ENCODE measurements at places on chromosomes 5 and 9.

GRCh38 chr5:72273547-72273946, 46.5 kb downstream of the MRPS27 start:
- no peak for DNase-seq

DNA sequence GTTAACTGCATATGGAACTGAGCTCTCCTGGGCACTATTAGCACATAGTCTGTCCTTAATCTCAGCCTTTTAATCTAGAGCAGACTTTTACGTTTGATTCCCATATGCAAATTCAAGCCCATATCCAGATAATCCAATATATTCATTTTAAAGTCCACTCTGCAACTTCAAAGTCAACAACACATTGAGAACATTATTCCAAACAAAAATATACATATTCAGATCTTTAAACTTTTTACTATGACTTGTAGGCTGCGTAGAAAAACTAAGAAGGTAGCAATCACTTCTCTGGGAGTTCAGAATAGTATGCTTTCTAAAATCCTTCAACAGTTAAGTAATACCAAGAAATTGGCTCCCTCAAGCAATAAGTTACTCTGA, 499.4 kb downstream of the SPATA31D1 start:
- DNase-seq = no peak

DNA sequence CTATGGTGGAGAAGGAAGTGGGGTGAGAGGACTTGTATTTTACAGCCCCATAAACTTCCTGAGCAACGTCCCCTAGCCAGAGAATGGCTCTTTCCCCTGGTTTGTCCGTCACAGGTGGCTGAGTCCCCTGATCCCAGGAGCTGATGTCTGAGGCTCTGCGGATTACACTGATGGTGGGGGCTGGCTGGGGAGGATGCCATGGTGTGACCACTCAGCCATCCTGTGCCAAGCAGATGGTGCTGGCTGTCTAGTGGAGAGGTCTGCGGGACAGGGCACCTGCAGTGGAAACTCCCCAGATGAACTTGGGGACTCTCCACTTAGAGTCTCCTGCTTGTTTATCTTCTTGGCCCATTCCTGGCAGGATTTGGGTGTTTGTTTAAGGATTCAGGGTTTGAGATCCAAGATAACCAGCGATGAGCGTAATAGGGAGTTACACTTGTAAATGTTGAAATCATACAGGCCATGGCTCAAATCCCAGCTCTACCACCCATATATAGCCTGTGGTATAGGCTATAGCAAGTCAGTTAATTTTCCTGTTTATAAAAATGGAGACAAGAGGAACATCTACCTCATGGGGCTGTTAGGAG, 4.7 kb upstream of the PTGS1 start:
- DNase-seq = no peak

GRCh38 chr9:136934277-136934676, 10.3 kb downstream of the FBXW5 start:
- no peak for DNase-seq

GRCh38 chr5:40603378-40603777, 76.3 kb upstream of the PTGER4 start:
- DNase-seq = no peak

Measured in activated CD4-positive, alpha-beta T cell treated with anti-CD3 and anti-CD28 coated beads for 24 hours (primary cell).